Right renal pelvis (tissue), 4 donors: ENCODE measurements at places on chromosomes 2 and 18. TPM values are rescaled to one million over a fixed set of nuclear protein-coding genes. Genes with fewer than 3 reads are reported as not detected.

The GAD1 gene
- 0.90 TPM for polyA plus RNA-seq

The DSG1 gene
- polyA plus RNA-seq: 0.04 TPM

The TEX51 gene
- not detected for polyA plus RNA-seq

DNA sequence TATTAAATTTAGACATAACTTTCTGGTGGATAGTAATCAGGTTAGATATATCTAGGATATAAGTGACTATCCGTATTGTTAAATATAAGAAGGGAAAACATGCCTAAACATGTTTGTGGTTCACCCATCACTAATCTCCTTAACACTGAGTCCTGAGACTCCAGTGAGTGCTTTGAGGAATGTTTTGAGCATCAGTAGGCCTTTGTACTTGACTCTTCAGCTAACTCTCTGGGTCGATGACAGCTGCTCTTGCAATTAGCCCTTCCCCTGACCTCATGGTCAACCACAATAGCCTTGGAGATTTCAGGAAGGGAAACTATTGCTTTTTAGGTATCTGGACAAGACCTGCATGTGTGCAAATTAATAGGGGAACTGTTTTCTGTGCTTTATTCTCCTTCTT is 716.8 kb downstream of the EPHA4 start:
- DNase-seq: no peak

DNA sequence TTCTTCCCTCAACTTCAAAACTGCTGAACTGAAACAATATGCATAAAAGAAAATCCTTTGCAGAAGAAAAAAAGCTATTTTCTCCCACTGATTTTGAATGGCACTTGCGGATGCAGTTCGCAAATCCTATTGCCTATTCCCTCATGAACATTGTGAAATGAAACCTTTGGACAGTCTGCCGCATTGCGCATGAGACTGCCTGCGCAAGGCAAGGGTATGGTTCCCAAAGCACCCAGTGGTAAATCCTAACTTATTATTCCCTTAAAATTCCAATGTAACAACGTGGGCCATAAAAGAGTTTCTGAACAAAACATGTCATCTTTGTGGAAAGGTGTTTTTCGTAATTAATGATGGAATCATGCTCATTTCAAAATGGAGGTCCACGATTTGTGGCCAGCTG is 8.4 kb downstream of the HOXD8 start:
- no peak for DNase-seq

DNA sequence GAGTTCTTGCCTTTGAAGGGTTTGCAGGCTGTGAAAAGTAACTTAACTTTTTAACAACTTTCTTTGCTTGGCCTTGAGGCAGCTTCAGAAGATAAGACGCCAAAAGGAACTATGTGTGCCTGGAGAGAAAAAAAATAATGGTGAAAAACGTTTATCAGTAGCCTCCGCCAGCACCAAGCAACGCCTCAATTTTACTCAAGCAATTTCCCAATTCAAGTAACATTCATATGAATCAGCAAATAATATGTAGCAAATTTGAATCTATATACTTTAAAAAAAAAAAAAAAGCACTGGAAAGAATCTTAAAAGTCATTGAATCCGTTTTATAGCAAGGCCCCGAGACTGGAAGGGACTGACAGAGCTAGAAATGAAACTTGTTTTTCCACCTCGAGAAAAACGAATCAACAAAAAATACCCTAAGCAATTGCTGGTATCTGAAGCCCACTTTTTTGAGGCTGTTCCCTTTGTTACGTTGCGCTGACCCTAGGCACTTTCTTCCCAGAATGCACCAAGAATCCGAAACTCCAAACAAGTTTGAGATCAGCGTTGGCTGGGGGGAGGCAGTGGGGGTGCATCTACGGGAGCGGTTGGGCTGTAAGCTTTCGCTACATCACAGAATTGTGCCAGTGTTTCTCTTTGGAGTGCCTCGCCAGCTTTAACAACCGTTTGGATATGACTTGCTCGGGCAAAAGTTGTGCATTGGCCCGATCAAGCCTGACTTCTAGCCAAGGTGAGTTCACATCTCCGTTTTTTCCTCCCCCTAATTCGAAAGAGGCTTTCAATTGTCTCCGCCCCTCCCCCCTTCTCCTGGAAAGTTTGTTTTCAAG is 2.7 kb upstream of the TGIF1 start:
- DNase-seq: peak; percentile 72

- DNase-seq: peak; percentile 48
These were observed 2.7 kb downstream of the CDH7 start for GRCh38 chr18:65753520-65753919.

GRCh38 chr2:228016402-228016801 is 145.0 kb downstream of the DAW1 start:
- DNase-seq: no peak

DNA sequence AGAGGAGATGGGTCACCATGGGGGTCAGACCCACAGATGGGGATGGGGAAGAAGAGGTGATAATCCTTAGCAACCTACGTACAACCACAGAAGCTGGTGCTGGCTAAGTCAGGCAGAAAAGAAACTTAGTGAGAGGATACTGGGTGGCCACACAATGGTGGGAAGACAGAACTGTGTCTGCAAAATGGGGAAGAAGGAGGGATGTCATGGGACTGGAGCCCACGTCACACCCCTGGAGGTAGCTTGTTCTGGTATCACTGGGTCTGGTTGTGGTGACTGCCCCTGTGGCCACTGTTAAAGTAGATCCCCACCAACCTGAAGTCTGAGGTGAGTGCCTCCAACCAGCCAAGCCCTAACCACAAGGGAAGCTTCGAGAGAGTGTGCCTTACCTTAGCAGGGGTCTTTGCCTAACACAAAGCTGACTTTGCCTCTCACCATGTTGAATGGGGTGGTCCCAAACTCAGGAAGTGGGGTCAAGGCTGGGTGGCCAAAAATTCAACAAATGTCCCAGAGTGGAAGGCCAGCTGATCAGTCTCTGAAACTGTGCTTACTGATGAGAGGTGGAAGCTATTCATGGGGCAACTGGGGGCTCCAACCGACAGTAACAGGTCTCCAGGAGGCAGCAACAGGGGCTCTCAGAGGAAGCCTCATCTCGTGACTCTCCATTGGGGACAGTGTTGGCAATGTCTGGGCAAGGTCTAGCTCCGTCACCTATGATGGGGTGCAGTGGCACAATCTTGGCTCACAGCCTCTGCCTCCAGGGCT is 64.8 kb upstream of the SLC1A4 start:
- DNase-seq: no peak
